Cortex of kidney (tissue), 1 donor: ENCODE measurements at places on chromosomes 3 and 15.

DNA sequence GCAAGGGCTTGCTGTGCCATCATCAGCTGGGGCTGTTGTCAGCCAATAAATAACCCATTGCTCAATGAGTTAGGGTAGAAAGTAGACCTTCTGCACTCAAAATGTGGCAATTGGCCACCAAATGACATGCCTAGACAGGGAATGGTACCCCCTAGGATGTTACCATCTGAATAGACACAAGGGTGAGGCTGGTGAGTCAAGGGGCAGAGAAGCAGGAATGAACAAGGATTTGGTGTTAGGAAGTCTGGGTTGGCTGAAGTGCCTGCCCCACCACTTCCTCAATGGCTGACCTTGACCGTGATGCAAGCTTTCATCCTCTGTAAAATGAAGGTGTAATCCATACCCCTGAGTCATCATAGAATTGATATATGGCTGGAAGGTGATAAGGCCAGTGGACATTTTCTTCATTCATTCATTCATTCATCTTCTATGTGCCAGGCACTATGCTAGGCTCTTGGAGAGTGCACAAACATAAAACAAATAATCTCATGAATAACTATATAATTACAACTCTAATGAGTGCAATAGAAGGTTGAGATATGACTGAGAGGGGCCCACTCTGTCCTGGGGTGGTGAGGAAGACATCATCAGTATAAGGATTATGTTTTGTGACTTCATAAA lies 4.4 kb upstream of the CA12 start:
- no peak for DNase-seq

GRCh38 chr3:177529716-177530335 lies 332.5 kb upstream of the TBL1XR1 start:
- DNase-seq, result no peak

- no peak for DNase-seq
Observed at GRCh38 chr3:43223670-43224364, 62.5 kb upstream of the SNRK start.

- DNase-seq, result no peak
Observed at GRCh38 chr3:67804578-67804977, 150.2 kb upstream of the SUCLG2 start.
